ENCODE measurements at places on chromosomes 2 and 18. TPM values are rescaled to one million over a fixed set of nuclear protein-coding genes. Genes with fewer than 3 reads are reported as not detected.

Gene LAMA1
- total RNA-seq = 10.2 TPM

Gene ARL4C
- total RNA-seq = 61.0 TPM

Gene TMEM163
- 0.66 TPM for total RNA-seq

Gene PLEKHH2
- 67.2 TPM for total RNA-seq

Gene FAM228A
- 0.66 TPM for total RNA-seq

Gene PLEKHA3
- total RNA-seq = 15.2 TPM

Gene HMSD
- total RNA-seq = not detected

Gene AKAIN1
- total RNA-seq = not detected

Gene RNF144A
- 17.1 TPM for total RNA-seq

DNA sequence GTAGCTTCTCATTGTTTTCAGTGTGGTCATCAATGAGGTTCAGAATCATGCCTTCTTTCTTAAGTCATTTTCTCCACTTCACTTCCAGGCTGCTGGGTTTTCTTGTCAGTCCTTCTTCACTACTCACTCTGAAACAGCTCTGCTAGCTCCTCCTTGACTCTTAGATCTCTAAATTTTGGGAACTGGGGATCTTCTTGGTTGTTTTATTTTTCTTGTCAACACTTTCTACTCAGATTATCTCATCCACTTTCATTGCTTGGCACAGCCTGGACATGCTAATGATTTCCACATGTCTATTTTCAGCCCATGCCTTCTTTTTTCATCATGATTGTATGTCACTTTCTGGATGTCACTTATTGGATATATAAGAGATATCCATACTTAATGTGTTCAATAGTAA lies 517.8 kb upstream of the DSEL start:
- no peaks in the 10 kb centered on the region for H3K27me3 ChIP-seq
- H3K4me1 ChIP-seq = no peaks in the 10 kb centered on the region
- no peak overlapping the region for H3K27ac ChIP-seq
- no peak overlapping the region for H3K4me3 ChIP-seq
- no peak for DNase-seq

DNA sequence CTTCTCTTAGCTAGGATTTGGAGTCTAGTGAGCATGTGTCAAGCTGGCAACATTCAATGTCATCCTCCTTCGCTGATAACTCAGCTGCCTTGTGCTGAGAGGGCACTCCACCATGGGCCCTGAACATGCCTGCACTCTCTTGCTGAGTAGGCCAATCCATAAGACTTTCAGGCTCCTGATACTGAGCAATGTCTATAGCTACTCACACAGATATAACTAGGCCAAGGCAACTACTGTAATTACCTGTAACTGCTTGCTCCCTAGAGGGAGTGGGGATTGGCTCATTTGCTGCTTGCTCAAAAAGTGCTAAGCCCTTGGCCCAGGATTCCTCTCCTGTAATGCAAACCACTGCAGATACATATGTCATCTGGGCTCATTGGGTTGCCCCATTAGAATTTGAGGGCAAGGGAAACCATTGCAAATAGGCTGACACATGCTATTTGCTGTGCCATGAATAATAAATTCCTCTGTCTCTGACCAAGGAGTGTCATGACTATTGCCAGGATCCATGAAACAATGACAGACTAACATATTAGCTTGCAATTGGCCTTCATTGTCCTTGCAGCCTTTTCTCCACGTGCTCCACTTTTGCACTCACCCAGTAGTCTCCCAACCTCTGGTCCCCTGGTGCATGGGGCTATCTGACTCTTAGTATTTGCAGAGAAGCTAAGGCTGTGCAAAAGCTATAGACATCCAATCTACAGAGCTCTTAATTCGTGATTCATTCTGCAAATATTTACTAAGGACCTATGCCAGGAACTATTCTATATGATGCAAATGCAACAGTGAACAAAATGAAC lies 36.9 kb upstream of the BMPR2 start:
- no peaks in the 10 kb centered on the region for H3K27me3 ChIP-seq
- H3K4me1 ChIP-seq = no peaks in the 10 kb centered on the region
- no peak for DNase-seq
- no peaks in the 10 kb centered on the region for H3K36me3 ChIP-seq
- no peak overlapping the region for H3K27ac ChIP-seq

- H3K4me3 ChIP-seq = no peak overlapping the region
- no peaks in the 10 kb centered on the region for H3K36me3 ChIP-seq
- no peaks in the 10 kb centered on the region for H3K4me1 ChIP-seq
- H3K27me3 ChIP-seq = no peaks in the 10 kb centered on the region
- no peak for DNase-seq
Measured at GRCh38 chr2:134457765-134458472, 204.0 kb downstream of the MGAT5 start.

GRCh38 chr18:70354771-70355170 lies 65.9 kb downstream of the SOCS6 start:
- DNase-seq = no peak
- H3K27ac ChIP-seq = no peak overlapping the region
- no peaks in the 10 kb centered on the region for H3K27me3 ChIP-seq

- no peaks in the 10 kb centered on the region for H3K36me3 ChIP-seq
- no peaks in the 10 kb centered on the region for H3K27me3 ChIP-seq
- H3K4me3 ChIP-seq = peak overlapping the region; percentile 85
- H3K27ac ChIP-seq = peak overlapping the region; percentile 78
Measured at GRCh38 chr18:35376393-35376741, 770 bp downstream of the ZNF396 start.

DNA sequence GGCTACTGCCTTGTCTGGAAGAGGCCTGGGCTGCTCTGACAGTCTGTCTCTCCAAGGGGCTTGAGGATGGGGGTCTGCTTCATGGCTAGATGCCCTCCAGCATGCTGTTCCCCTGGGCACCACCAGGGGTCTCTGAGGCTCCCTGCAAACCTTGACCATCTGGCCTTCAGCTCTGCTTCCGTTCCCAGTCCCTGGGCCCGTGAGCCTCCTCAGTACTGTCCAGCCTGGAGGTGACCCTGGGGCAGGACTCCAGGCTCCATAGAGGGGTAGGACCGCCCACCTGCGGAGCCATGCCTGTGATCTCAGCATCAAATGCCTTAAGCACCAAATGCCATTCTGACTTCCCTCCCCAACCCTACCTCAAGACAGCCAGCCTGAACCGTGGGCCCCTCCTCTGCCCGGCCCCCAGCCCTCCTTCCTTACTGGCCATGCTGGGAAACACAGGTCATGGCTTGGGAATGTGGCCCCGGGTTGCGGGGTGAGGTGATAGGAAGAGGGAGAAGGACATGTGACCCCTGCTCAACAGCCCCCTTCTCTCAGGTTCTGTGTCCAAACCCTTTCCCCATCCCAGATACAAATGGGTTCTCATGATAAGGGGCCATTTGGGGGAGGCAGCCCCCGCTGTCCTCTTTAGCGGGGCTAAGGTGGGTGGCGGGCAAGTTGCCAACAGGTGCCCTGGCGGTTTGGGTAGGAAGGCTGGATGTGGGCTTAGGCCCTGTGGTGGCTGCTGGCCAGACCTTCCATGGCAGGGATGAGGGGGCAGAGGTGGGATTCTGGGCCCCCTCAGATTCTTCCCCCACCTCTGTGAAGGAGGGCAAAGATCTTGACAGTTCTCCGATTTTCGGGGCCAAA lies 25.0 kb downstream of the SPEG start:
- peaks cover 6% of the 10 kb centered on the region for H3K4me1 ChIP-seq
- no peaks in the 10 kb centered on the region for H3K36me3 ChIP-seq
- H3K27ac ChIP-seq = peak overlapping the region; percentile 71
- no peaks in the 10 kb centered on the region for H3K27me3 ChIP-seq
- H3K4me3 ChIP-seq = no peak overlapping the region

GRCh38 chr18:34121200-34121721 lies 103.5 kb downstream of the NOL4 start:
- no peaks in the 10 kb centered on the region for H3K36me3 ChIP-seq
- no peak overlapping the region for H3K27ac ChIP-seq
- no peak overlapping the region for H3K4me3 ChIP-seq
- no peaks in the 10 kb centered on the region for H3K4me1 ChIP-seq
- DNase-seq = no peak
- no peaks in the 10 kb centered on the region for H3K27me3 ChIP-seq

- no peaks in the 10 kb centered on the region for H3K4me1 ChIP-seq
- no peak overlapping the region for H3K27ac ChIP-seq
- H3K36me3 ChIP-seq = no peaks in the 10 kb centered on the region
- no peak for DNase-seq
Measured at GRCh38 chr2:112021781-112022231, 33.3 kb upstream of the TMEM87B start.

- H3K27me3 ChIP-seq = no peaks in the 10 kb centered on the region
- H3K36me3 ChIP-seq = no peaks in the 10 kb centered on the region
- no peak overlapping the region for H3K4me3 ChIP-seq
- no peak for DNase-seq
- H3K27ac ChIP-seq = no peak overlapping the region
Measured at GRCh38 chr18:41263956-41264355, 691.1 kb upstream of the PIK3C3 start.

DNA sequence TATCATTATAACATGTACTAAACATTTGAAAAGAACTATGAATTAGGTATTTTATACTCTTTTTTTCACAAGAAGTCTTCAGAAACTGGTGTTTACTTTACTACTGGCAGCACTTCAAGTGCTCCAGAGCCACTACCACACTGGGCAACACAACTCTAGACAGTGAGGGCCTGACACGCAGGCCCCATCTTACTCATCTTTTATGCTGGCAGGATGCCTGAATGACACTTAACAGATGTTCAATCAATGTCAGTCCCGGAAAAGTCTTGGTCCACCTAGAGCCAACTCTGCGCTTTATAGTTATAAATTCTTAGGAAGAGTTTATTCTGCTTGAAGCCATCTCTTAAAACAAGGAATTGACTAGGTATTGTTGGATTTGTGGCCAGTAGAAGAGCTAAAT lies 8.7 kb upstream of the WIPF1 start:
- H3K27me3 ChIP-seq = no peaks in the 10 kb centered on the region
- H3K27ac ChIP-seq = peak overlapping the region; percentile 5
- no peaks in the 10 kb centered on the region for H3K36me3 ChIP-seq
- DNase-seq = no peak
- no peak overlapping the region for H3K4me3 ChIP-seq
- no peaks in the 10 kb centered on the region for H3K4me1 ChIP-seq

DNA sequence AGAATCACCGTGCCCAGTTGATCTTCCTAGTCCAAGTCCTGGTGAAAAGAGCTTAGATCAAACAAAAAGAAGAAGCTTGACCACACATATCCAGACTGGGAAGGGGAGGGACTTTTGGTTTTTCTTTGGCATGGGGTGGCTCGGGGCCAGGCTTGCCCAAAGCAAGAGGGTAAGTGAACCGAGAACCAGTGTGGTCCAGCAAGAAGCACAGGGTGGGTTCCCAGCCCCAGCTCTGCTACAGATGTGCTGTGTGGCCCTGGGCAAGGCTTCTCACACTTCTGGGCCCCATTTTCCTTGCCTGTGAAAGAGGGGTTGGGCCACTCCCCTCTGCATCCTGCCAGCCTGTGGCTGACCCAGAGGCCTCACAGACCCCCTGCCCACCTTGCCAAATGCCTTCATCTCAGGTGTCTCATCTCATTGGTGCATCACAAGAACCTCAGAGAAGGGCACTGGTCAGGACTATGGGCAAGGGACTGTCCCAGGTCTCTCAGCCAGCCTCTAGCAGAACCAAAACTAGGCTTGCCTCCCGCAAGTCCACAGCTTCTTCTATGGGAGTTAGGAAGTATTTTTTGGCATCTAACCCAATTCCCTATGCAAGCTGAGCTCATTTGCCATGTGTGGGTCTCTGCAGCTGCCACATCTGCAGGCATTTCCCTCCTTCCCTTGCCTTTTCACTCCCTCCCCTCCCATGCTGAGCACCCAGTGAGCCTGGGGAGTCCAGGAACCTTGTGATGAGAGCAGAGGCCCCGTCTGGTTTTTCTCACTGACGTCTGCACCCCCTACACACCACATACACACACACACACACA lies 6.9 kb downstream of the ATP6V1B1 start:
- no peak overlapping the region for H3K27ac ChIP-seq
- H3K36me3 ChIP-seq = no peaks in the 10 kb centered on the region
- peak; percentile 12 for DNase-seq
- H3K4me3 ChIP-seq = no peak overlapping the region
- H3K27me3 ChIP-seq = no peaks in the 10 kb centered on the region
- H3K4me1 ChIP-seq = no peaks in the 10 kb centered on the region

GRCh38 chr2:79041032-79041448 lies 15.5 kb downstream of the REG3G start:
- no peak for DNase-seq
- no peaks in the 10 kb centered on the region for H3K36me3 ChIP-seq
- no peak overlapping the region for H3K27ac ChIP-seq
- H3K4me3 ChIP-seq = no peak overlapping the region
- H3K4me1 ChIP-seq = no peaks in the 10 kb centered on the region

DNA sequence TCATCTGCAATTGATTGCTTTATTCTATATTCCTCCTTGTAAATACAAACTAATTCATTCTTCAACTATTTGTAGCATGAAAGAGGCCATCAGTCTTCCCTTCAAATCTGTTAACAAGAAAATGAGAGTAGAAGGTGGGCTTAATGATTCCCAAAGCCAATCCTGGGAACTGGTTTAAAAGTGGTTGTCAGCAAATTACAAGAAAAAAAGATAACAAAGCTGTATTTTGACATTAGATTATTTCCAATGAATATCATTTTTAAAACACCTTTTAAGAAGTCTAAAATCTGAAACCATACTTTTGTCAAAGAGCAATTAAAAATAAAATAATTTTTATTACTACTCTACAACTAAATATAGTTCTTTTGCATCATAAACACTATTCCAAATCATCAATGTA lies 139.2 kb downstream of the DYM start:
- no peak overlapping the region for H3K4me3 ChIP-seq
- no peaks in the 10 kb centered on the region for H3K27me3 ChIP-seq
- no peak for DNase-seq
- no peak overlapping the region for H3K27ac ChIP-seq
- no peaks in the 10 kb centered on the region for H3K36me3 ChIP-seq
- H3K4me1 ChIP-seq = no peaks in the 10 kb centered on the region

DNA sequence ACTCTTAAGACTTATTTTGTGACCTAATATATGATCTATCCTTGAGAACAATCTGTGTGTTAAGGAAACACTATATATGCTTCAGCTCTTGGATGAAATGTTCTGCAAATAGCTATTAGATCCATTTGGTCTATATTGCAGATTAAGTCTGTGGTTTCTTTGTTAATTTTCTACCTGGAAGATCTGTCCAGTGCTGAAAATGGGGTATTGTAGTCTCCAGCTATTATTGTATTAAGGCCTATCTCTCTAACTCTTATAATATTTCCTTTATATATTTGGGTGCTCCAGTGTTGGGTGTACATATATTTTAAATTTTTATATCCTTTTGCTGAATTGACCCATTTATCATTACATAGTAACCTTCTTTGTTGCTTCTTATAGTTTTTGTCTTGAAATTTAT lies 992.7 kb upstream of the CDH2 start:
- H3K4me1 ChIP-seq = no peaks in the 10 kb centered on the region
- no peak for DNase-seq
- no peaks in the 10 kb centered on the region for H3K27me3 ChIP-seq
- H3K36me3 ChIP-seq = no peaks in the 10 kb centered on the region
- H3K4me3 ChIP-seq = no peak overlapping the region
